ENCODE measurements at places on chromosomes 16 and 17.

GRCh38 chr17:45222014-45222288, 266 bp downstream of the FMNL1 start:
- no peak for DNase-seq

GRCh38 chr16:49009204-49009603, 272.4 kb downstream of the CBLN1 start:
- DNase-seq: no peak

DNA sequence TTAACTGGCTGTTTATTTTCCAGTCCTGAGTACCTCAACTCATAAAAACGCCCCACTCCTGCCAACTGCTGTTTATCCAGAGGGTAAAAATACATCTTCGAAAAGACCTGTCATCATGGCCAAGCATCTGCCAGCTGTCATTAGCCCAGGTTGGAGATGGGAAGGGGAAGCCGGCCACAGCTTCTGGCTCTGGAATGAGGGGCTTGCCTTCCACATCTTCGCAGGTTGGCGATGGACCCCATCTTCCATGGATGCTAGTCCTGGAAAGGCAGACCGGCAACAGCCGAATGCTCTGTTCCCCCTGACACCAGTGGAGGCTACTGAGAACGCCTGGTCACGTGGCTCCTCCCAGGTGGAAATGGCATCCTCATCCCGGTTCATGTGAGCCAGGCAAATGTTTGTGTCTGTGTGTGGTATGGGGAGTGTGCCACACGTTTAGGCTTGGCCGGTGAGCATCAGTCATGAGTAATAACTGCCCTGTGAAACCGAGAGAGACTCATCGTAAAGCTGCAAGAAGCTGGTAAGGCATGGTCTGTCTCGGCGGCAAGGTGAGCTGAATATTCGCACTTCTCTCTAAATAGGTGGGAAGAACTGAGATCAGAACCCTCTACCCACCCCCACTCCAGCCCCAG, 420 bp upstream of the KRTAP17-1 start:
- no peak for DNase-seq

GRCh38 chr17:65058146-65058545, 1.6 kb upstream of the GNA13 start:
- DNase-seq: no peak

DNA sequence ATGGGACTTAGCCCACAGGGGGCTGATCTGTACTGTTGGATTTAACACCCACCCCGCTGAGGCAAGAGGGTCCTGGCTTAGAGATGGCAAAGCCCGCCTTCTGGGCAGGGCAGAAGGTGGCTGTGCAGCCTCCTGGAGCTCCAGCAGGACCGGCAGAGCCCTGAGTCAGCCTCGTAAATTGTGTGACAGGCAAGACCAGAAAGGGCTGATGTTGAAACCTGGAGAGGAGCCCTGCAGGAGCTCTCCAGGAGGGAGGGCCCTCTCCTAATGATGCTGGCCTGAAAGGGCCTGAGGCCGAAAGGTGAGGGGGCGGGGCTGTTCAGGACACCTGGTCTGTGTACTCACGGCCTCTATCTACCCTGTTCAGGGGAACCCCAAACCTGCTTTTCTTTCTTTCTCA, 22.5 kb upstream of the MYO15B start:
- DNase-seq: no peak

DNA sequence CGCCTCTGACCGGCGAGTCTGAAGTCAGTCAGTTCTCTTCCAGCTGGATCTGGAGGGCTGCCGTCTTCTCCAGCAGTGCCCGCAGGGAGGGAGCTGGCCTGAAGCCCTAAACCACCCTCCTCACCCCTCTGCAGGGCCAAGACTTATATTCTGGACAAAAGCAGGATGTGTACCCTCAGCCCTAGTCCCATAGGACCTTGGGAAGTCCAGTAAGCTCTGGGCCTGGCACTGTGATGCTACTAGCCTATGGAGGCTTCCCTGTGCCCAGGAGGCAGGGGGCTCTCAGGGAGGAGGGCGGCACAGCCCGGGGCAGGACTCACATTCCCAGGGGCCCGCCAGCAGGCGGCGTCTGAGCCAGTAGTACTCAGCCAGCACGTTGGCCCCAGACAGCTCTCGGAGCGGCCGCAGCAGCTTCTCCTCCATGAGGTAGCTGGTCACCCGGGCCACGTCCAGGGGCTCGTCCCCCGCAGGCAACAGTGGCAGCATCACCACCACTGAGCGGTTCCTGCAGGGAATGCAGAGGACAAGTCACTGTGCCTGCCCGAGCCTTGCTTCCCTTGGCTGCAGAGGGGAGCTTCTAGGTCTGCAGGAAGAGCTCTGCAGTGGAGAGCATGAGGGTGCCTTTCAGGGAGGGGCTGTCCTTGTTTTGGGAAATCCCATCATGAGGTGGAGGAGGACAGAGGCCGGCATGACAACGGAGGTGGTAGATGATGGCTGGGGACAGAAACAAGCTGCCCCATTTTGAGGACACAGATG, 41.7 kb downstream of the RMI2 start:
- peak; percentile 19 for DNase-seq

- no peak for DNase-seq
These were observed 1.6 kb downstream of the UBE2Z start for GRCh38 chr17:48909783-48910182.

DNA sequence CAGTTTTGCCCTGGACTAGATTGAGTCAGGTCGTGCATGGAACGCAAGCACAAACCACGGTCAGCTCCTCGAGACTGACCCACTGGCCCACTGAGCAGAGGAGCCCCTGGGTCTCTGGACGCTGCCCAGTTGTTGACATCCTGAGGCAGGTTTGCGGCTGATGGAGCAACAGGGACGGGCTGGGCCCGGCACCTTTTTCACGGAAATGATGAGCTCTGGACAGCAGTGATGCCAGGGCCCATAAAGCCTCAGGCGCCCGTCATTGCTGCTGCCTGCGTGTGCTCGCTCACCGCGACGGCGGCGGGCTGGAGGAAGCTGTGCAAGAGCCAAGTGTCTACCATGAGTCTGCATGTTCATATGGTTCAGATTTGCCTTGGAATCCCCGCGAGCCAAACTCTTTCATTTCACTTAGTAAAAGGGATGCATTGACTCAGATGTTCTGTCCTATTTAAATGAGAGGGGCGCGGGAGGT, 30.8 kb upstream of the CRISPLD2 start:
- DNase-seq: no peak

DNA sequence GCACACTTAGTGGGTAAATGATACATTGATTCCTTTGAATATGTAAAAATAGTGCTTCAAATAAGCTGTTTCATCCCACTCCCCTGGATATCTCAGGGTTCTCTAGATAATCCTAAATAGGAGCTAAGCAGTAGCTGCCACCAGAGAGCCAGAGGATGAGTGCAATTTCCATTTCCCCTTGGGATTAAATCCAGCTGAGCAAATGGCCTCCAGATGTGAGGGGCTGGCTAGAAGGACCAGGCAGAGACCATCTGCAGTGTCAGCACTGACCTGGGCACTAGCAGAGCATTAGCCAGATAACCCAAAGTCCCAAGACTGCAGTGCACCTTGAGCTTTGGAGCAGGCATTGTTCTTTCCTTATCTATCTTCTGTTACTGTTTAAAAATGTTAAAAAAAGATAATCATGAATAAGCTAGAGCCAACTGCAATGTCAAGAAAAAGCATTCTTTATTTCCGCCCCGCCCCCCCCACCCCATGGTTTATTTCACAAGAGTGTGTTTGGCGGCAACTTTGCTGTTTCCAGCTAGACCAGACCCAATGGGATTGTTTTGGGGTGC, 19.5 kb downstream of the GPR179 start:
- no peak for DNase-seq

DNA sequence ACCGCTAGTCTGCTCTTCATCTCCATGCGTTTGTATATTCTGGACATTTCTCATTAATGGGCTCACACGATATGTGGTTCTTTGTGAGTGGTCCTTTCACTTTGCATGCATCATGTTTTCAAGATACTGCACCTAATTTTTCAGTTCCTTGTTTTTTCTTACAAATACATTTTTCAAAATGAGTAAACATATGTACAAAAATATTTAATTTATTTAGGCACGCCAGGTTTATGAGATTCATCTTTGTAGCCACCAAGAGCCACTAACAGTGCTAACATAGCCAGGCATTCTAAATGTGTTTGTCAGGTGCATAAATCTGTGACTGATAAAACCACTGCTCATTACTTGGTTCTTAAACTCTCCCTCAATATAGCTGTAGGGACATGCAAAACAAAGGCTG, 375.3 kb downstream of the WWOX start:
- DNase-seq: no peak

- no peak for DNase-seq
These were observed 6.3 kb upstream of the ZCCHC14 start for GRCh38 chr16:87499189-87499486.

DNA sequence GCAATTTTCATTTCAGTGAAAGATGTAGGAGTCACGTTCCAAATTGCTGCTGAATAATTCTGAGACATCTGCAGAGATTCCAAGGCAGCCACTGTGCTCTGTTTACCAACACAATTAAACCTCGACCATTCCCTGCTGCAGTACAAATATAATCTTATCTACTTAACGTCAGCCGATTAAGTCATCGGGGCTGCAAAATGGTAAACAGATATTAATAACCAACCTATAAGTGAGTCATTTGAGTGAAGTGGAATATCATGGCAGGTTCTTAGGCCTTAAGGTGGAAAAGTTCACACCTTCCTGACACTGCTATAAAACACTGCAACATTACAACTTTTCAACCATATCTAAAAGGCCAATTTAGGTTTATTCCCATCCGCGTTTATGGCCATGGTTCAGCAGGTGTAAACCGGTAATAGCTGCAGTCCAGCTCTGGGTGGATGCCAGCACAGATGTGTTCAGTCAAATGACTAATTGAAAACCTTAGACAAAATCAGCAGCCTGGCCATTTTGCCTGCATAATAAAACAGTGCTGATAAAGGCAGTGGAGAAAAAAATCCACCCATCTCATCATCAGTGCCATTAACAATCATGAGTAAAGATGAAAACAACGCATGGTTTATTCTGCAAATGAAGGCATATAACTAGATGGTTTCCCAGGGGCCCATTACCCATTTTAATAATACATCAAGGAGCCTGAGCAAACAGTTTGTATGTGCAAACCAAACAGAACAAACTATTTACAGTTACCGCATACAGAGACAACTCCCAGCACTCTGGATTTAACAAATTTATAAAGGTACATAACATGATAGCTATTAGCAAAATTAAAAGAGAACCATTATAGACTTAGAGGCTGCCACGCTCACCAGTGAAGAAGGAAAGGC, 202.9 kb upstream of the IRX3 start:
- DNase-seq: no peak

GRCh38 chr16:68227183-68227793, 8.6 kb downstream of the ESRP2 start:
- DNase-seq: no peak

GRCh38 chr16:47037396-47037745, 63.9 kb upstream of the DNAJA2 start:
- DNase-seq: no peak

- no peak for DNase-seq
These were observed 32.8 kb downstream of the CCL4 start for GRCh38 chr17:36136439-36136838.

DNA sequence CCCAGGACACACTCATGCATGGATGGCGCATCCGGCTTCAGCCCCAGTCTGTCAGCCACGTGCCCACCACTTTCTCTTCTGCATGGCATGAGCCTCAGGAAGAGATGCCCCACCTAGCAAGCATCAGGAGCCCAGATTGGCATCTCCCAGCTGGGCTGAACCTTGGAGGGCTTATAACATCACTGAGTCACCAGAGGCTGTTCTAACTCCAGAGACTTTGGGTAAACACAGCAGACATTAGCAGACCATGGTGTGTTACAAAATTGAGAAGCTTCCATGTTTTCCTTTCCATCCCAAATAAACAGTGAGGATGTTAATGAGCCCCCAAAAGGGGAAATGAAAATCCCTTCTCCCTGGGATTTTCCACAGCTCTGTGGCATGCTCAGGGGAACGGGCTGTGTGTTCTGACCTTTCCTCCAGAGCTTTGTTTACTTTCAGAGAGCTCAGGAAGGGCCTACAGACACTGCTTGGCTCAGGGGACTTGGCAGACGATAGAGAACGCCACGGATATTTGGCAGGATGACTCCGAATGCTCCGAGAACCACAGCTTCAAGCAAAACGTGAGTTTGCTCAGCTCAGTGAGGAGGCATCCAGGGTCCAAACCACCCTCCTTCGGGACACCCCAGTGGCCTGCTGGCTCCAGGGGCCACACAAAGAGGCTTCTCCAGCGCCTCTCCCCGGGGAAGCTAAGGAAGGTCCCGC, 16.5 kb downstream of the GLP2R start:
- no peak for DNase-seq

DNA sequence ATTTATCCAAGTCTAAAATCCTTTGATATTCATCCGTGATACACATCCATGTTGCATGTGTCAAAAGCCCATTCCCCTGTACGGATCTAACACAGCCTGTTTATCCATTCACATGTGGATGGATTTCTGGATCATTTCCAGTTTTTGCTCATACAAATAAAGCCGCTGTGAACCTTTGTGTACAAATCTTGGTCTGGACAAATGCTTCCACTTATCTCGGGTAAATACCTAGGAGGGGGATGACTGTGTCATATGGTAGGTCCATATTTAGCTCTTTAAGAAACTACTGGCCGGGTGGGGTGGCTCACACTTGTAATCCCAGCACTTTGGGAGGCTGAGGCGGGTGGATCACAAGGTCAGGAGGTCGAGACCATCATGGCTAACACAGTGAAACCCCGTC, 6.3 kb upstream of the TBCD start:
- DNase-seq: no peak

- DNase-seq: no peak
These were observed 14.3 kb downstream of the CNOT1 start for GRCh38 chr16:58615280-58615679.

GRCh38 chr16:65744401-65744800, 622.1 kb upstream of the CDH5 start:
- no peak for DNase-seq

Data from naive B cell (primary cell).